Stomach (tissue), 19 donors: ENCODE measurements at places on chromosomes 6 and 20.

DNA sequence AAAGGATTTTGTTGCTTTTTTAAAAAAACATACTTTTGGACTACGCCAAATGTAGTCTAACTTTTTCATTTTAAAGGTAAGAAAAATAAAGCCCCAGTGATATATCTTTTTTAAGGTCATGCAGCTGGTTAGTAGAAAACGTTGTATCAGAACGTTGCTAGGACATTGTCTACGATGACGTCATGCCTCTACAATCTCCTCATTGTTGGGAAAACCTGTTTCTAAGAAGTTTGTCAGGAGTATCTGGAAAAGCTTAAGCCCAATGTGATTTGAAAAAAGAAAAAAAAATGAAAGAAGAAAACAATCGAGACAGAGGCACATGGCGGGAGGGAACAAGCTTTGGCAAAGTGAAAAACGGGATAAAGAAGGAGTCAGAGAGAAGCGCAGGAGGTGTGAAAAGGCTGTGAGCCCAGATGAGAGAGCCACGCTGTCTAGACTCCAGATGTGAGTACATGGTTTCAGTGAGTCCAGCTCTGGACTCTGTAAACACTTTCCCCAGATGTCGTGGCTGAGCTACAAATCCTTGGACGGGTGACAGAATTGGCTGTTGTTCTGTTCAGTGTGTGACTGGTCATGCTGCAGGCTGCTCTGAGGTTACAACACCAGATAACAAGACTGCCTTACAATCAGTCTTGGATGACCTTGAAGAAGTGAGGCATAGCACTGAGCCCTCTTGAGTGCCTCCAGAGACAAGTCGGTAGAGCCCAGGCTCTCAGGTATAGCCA lies 656.7 kb upstream of the ID4 start:
- H3K27ac ChIP-seq, result peak overlapping the region; percentile 64
- DNase-seq, result peak; percentile 87
- no peaks in the 10 kb centered on the region for H3K36me3 ChIP-seq
- no peaks in the 10 kb centered on the region for H3K27me3 ChIP-seq

- no peak overlapping the region for H3K27ac ChIP-seq
- H3K4me1 ChIP-seq, result peaks cover 4% of the 10 kb centered on the region
- no peaks in the 10 kb centered on the region for H3K27me3 ChIP-seq
- H3K36me3 ChIP-seq, result no peaks in the 10 kb centered on the region
- no peak for DNase-seq
- H3K4me3 ChIP-seq, result no peak overlapping the region
Observed at GRCh38 chr6:161256407-161256806, 17.5 kb downstream of the AGPAT4 start.

DNA sequence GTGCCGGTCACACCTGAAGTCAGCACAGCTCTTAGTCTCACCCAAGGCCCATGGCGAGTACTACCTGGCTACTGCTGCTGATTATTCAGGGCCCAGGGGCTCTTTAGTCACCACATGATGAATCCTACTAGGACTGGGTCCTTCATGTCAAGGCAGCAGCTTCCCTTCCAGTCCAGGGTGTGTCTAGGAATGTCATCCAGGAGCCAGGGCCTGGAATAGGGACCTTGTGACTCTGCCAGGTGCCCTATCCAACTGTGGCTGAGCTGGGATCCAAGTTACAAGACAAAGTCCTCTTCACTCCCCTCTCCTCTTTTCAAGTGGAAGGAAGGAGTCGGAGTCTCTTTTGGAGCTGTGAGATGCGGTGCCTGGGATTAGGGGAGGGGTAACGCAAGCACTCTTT lies 85.5 kb downstream of the CFAP61 start:
- DNase-seq, result no peak
- H3K4me1 ChIP-seq, result no peaks in the 10 kb centered on the region
- H3K36me3 ChIP-seq, result no peaks in the 10 kb centered on the region
- no peaks in the 10 kb centered on the region for H3K27me3 ChIP-seq

DNA sequence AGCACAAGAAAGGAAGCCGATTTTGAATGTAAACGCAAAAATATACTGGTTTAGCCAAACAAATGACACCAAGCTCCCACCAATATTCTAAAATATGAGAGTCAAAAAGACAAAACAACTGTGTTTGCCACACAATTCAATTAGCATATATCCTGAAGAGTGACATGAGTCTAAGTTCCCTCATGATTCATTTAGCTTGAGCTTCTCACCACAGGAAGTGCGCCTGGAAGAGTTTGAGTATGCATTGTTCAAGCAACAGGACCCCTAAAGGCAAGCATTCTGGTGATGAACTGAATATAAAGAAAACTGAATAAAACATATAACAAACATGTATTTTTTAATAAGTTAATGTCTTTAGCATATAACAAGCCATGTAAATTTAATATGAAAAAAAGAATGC lies 115.2 kb upstream of the RUNX2 start:
- H3K27me3 ChIP-seq, result no peaks in the 10 kb centered on the region
- no peak overlapping the region for H3K27ac ChIP-seq
- DNase-seq, result no peak
- H3K36me3 ChIP-seq, result no peaks in the 10 kb centered on the region

GRCh38 chr20:56343861-56344381 lies 14.9 kb upstream of the FAM210B start:
- no peak overlapping the region for H3K27ac ChIP-seq
- no peaks in the 10 kb centered on the region for H3K27me3 ChIP-seq
- peaks cover 26% of the 10 kb centered on the region for H3K4me1 ChIP-seq
- peak overlapping the region; percentile 26 for H3K4me3 ChIP-seq
- no peaks in the 10 kb centered on the region for H3K36me3 ChIP-seq

DNA sequence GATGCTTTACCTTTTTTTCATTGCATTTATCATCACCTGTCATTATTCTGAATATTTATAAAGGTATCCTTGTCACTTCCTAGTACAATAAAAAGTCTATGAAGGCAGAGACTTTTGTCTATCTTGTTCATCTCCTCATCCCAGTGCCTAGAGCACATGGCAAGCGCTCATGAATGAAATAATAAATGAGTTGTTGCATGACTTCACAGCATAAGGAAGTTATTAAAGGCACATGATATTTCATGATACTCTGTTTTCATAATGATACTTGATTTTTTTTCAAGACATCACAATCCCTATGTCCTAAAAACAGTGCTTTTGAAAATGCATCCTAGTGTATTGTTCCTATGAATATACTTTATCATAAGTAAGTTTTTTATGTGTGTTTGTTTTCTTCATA lies 310.6 kb upstream of the RSPO3 start:
- H3K27ac ChIP-seq, result no peak overlapping the region
- no peak for DNase-seq
- no peak overlapping the region for H3K4me3 ChIP-seq

DNA sequence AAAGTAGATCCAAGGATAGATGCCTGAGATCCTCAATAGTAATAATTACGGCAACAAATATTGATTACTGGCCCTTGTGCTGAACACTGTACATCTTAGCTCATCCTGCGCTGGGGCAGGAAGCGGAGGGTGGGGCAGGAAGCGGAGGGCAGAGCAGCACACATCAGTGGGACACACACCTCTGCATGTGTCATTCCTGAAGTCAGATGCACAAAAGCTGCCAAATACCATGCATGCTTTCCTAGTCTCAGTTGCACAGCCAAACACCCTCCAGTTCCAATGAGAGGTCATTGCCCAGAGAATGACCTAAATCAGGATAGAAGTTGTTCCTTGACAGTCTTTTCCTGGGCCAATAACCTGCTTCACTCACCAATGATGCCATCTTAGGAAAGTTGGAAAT lies 74.4 kb upstream of the FOXC1 start:
- H3K27ac ChIP-seq, result no peak overlapping the region
- no peaks in the 10 kb centered on the region for H3K4me1 ChIP-seq
- H3K27me3 ChIP-seq, result no peaks in the 10 kb centered on the region

- no peak for DNase-seq
- H3K36me3 ChIP-seq, result no peaks in the 10 kb centered on the region
- no peak overlapping the region for H3K27ac ChIP-seq
- no peaks in the 10 kb centered on the region for H3K27me3 ChIP-seq
- H3K4me3 ChIP-seq, result no peak overlapping the region
Observed at GRCh38 chr6:75481936-75482593, 11.5 kb downstream of the FILIP1 start.

GRCh38 chr6:14953836-14954235 lies 292.0 kb upstream of the JARID2 start:
- DNase-seq, result no peak
- H3K36me3 ChIP-seq, result no peaks in the 10 kb centered on the region
- no peak overlapping the region for H3K4me3 ChIP-seq
- H3K27ac ChIP-seq, result no peak overlapping the region
- no peaks in the 10 kb centered on the region for H3K27me3 ChIP-seq

GRCh38 chr6:108622641-108623298 lies 62.1 kb downstream of the FOXO3 start:
- H3K27ac ChIP-seq, result peak overlapping the region; percentile 29
- no peak for DNase-seq
- peaks cover 99% of the 10 kb centered on the region for H3K4me1 ChIP-seq
- no peaks in the 10 kb centered on the region for H3K36me3 ChIP-seq

GRCh38 chr20:5024982-5025381 lies 23.7 kb upstream of the SLC23A2 start:
- H3K4me3 ChIP-seq, result no peak overlapping the region
- no peaks in the 10 kb centered on the region for H3K36me3 ChIP-seq
- no peaks in the 10 kb centered on the region for H3K4me1 ChIP-seq
- DNase-seq, result no peak

DNA sequence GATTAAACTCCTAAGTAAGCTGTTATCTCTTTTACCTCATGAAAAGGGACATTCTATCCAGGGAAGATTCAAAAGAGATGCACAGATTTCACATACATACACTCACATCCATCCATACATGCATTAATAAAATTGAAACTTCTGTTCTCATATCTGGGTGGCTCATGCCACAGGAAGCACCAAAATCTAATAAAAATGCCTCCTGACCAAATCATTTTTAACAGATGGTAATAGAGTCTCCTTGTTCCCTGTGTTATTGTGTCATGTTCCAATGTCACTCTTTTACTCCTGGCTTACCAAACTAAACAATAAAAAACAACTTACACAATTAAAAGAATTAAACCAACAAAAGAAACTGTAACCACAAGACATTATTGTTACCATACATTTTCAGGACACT lies 742.1 kb upstream of the MANEA start:
- DNase-seq, result no peak
- no peak overlapping the region for H3K4me3 ChIP-seq
- no peaks in the 10 kb centered on the region for H3K36me3 ChIP-seq
- H3K27ac ChIP-seq, result no peak overlapping the region

- H3K27ac ChIP-seq, result no peak overlapping the region
- H3K4me3 ChIP-seq, result no peak overlapping the region
- peak; percentile 51 for DNase-seq
- H3K36me3 ChIP-seq, result peaks cover 29% of the 10 kb centered on the region
Observed at GRCh38 chr6:136646377-136646776, 96.2 kb upstream of the MAP7 start.

DNA sequence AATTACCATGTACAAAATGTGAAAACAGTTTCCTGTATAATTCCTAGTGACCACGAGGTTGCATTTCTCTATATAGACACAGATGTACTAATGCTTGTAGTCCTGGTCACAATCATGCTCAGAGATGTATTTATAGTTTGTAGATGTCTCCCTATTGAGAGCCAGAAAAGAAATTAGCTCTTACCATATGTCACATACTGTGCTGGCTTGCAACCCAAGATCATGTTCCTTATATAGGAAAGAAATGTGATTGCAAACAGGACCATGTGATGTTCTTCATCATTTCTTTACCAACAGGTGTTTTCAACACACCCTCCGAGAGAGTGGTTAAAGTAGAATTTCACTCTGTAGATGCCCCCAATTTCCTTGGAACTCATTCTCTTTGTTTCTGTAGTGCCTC lies 369.4 kb downstream of the CBLN4 start:
- no peaks in the 10 kb centered on the region for H3K27me3 ChIP-seq
- no peak overlapping the region for H3K27ac ChIP-seq
- no peak for DNase-seq
- H3K4me3 ChIP-seq, result no peak overlapping the region

GRCh38 chr6:159061805-159062563 lies 17.2 kb upstream of the TAGAP start:
- peak; percentile 53 for DNase-seq
- H3K36me3 ChIP-seq, result no peaks in the 10 kb centered on the region
- H3K27me3 ChIP-seq, result peaks cover 20% of the 10 kb centered on the region
- H3K4me3 ChIP-seq, result no peak overlapping the region

GRCh38 chr6:56866917-56867522 lies 87.9 kb upstream of the BEND6 start:
- no peaks in the 10 kb centered on the region for H3K36me3 ChIP-seq
- no peaks in the 10 kb centered on the region for H3K4me1 ChIP-seq
- H3K4me3 ChIP-seq, result no peak overlapping the region
- H3K27ac ChIP-seq, result no peak overlapping the region

DNA sequence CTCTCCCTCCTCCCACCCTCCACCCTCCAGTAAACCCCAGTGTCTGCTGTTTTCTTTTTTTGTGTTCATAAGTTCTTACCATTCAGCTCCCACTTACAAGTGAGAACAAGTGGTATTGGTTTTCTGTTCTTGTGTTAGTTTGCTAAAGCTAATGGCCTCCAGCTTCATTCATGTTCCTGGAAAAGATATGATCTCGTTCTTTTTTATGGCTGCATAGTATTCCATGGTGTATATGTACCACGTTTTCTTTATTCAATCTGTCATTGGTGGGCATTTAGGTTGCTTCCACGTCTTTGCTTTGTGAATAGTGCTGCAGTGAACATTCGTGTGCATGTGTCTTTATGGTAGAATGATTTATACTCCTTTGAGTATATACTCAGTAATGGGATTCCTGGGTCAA lies 42.7 kb upstream of the KCNG1 start:
- no peaks in the 10 kb centered on the region for H3K36me3 ChIP-seq
- no peaks in the 10 kb centered on the region for H3K4me1 ChIP-seq
- no peak overlapping the region for H3K27ac ChIP-seq
- no peak overlapping the region for H3K4me3 ChIP-seq

DNA sequence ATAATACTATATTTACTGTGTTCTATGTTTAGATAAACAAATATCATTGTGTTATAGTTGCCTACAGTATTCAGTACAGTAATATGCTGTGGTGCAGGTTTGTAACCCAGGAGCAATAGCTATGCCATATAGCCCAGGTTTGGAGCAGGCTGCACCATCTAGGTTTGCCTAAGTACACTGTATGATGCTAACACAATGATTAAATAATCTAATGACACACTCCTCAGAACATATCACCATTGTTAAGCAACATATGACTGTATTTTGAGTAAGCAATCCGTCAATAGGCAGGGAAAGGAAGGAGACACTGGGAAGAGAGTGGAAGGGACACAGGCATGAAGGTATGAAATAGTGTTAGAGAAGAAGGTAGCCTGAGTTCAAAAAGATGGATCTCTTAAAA lies 369.9 kb downstream of the PKHD1 start:
- H3K36me3 ChIP-seq, result no peaks in the 10 kb centered on the region
- H3K27ac ChIP-seq, result no peak overlapping the region
- no peaks in the 10 kb centered on the region for H3K27me3 ChIP-seq
